NCI-H1417 treated with DMSO at 0.1 percent for 48 hours (cell line): ENCODE measurements at places on chromosomes 16 and 17.

DNA sequence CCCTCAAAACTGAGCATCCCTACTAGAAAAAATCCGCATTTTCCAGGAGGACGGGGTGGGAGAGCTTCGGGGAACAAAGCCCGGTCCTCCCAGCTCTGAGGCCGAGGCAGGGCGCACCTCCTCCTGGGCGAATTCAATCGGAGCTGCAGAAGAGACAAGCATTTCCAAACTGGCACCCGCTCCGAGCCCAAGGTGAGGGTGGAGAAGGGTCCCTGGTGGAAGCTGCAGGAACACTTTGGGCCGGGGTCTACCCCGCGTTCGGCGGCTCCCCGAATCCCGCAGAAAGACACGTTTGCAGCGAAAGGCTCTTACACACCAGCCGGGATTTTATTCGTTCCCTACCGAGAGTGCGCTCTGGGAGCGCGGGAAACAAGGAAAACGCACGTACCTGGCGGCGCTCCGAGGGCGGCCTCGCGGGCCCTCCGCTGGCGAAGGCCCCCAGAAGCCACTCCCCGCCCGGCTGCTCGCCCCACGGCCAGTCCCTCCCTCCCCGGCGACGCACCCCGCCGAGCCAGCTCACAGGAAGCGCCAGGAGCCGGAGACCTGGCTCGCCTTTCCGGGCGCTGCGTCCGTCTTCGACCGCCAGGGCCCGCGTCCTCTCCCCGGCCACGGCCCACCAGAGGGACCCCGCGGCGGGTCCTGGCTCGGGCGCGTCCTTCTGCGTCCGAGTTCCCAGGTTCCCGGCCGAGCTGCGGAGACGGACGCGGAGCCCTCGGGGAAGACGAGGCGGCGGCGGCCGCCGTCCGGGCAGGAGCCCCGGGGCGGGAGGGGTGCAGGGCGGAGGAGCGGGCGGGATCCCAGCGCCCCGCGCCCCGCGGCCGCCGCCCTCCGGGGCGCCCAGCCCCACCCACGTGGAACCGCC, 49.8 kb upstream of the BAHCC1 start:
- DNase-seq = peak; percentile 31

DNA sequence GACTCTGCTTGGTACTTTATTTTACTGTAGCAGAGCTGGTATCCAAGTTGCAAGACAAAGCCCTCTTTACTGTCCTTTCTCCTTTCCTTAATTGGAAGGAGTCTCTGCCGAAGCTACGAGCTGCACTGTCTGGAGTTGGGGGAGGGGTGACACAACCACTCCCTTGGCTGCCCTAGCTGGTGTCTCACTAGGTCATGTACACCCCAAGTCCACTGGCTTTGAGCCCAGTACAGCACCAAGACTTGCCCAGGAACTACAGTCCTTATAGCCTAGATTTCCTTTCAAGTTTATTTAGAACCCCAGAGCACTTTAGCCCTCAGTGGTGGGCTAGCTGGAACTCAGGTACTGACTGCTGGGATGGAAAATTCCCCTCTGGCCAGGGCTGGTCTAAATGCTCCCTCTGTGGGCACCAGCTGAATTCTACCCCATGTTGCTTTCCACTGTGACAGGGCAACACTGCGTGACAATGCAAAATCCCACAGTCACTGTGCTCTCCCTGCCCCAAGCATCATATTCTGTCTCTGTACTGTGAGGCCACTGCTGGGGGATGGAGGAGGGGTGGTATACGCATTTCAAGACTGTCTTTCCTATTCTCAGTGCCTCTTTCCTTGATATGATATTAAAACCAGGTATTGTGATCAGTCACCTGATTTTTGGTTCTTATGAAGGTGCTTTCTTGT, 18.4 kb downstream of the EFCAB5 start:
- DNase-seq = no peak

- DNase-seq = no peak
Observed at GRCh38 chr16:31780342-31780741, 93.3 kb upstream of the ZNF267 start.

- DNase-seq = no peak
Observed at GRCh38 chr17:82231312-82231561, 2.4 kb downstream of the SLC16A3 start.

- DNase-seq = no peak
Observed at GRCh38 chr17:41116297-41116696, 1.9 kb downstream of the KRTAP4-11 start.

- DNase-seq = no peak
Observed at GRCh38 chr16:16028311-16028999, 79.0 kb downstream of the ABCC1 start.

DNA sequence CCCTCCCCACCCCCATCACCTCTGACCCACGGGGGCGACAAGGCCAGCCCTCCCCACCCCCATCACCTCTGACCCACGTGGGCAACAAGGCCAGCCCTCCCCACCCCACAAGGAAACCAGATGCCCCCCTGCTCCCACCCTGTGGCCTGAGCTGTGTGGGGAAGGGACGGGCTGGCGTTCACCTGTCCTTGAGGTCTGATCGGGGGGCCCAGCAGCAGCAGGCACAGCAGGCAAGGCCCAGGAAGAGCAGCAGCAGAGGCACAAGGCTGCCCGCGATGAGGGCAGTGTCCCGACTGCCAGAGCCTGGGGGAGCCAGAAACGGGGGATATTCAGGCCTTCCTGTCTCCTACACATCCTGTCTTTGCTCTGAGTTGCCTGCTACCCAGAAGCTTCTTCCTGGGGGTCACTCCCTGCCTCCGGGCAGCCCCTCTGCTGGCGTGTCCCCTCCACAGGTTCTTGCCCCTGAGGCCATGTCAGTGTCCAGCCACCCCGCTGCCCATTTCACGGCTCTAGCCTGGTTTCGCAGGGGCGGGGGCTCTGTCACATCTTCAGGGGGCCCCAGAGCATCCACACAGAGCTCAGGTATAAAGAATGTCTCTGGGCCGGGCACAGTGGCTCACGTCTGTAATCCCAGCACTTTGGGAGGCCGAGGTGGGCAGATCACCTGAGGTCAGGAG, 6.8 kb downstream of the SCARF1 start:
- DNase-seq = no peak

DNA sequence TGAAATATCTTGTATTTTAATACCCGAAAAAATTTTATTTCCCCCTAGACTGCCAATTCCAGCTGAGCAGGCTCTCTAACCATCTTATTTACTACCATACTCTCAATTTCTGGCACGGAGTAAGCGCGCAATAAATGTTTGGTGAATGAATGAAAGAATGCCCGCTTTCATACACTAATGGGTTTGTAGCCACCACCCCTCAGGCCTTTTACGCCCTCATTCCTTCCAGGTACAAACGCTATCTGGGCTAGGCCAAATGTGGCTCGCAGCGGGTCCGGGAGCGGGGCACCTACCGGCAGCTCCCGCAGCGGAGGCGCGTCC, 536 bp upstream of the PLD2 start:
- DNase-seq = no peak

GRCh38 chr17:16515933-16516332, 23.9 kb upstream of the LRRC75A start:
- DNase-seq = no peak

- no peak for DNase-seq
Observed at GRCh38 chr17:80629298-80630028, 84.8 kb downstream of the RPTOR start.

GRCh38 chr16:67729636-67730248, 10.6 kb upstream of the GFOD2 start:
- no peak for DNase-seq

DNA sequence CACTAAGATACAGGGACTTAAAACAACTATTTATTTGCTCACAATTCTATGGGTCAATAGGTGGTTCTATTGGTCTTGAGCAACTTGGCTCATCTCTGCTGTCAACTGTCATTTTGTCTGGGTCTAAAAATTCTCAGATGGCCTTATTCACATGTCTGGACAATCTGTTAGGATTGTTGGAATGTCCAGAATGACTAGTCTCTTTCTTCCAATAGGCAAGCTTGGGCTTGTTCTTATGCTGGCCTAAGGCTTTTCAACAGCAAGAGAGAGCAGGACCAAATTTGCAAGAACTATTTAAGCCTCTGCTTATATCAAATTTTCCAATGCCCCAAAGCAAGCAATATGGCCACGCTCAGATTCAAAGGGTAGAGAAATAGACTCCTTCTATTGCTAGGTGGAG, 240.9 kb downstream of the KIF2B start:
- no peak for DNase-seq

DNA sequence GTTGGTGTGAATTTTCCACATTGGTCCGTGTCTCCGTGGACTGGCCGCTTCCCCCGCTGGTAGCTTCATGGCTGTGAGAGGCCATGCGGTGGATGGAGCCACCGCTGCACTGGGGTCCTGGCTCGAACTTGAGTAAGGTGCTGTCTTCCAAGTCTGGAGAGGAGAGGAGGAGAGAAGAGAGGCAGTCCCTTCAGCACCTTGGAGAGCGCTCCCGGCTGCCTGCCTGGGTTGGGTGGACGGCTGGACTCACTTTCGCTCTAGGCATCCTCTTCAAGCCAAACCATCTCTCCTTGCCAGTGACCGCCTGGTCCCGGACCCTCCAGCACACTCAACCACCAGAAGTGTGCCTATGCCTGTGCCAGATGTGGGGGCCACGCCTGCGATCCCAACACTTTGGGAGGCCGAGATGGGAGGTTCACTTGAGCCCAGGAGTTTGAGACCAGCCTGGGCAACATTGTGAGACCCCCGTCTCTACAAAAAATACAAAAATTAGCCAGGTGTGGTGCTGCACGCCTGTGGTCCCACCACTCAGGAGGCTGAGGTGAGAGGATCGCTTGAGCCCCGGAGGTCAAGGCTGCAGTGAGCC, 6.2 kb downstream of the JPH3 start:
- DNase-seq = no peak

- no peak for DNase-seq
Observed at GRCh38 chr17:82444941-82445521, 5.5 kb downstream of the CYBC1 start.

GRCh38 chr16:4700997-4701743, 7.8 kb downstream of the NUDT16L1 start:
- DNase-seq = no peak

- no peak for DNase-seq
Observed at GRCh38 chr16:1701216-1701878, 4.6 kb upstream of the MAPK8IP3 start.

GRCh38 chr16:31130899-31131298, 4.6 kb downstream of the PRSS8 start:
- no peak for DNase-seq

DNA sequence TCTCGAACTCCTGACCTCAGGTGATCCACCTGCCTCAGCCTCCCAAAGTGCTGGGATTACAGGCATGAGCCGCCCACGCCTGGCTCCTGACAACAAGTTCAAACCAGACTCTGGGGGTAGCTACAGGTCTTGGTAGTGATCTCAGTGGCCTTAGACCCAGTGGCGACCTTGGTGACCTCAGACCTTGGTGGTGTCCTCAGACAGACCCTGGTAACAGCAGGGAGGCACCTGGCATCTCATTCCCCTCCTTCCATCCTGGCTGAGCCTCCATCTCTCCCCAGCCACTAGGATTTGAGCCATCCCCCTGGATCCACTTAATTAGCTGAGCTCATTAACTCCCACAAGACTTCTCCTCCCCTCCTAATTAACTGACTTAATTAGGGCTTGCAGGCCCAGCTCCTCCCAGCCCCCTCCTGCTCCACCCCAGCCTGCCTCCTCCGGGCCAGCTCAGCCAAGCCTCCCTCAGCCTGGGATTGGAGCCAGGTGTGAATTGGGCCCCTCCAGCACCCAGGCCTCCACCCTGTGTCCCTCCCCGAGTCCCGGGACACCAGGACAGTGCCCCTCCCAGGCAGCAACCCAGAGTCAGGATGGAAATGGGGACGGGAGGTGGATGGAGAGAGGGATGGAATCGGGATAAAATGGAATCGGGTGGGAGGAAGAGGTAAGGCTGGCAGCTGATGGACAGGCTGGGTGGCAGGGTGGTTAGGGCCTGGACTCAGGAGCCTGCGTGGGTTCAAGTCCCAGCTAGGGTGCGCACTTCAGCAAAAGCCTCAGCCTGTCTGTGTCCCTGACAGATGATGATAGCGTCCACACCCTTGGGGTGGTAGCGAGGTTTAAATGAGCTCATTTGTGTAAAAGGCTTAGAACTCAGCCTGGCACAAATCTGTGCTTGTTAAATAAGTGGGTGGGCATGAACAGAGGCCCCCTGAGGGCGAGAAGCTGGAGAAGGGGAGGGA, 11.2 kb upstream of the SBK1 start:
- no peak for DNase-seq

GRCh38 chr16:76201385-76201784, 75.8 kb upstream of the CNTNAP4 start:
- no peak for DNase-seq

GRCh38 chr17:37816950-37817349, 72.1 kb upstream of the HNF1B start:
- no peak for DNase-seq

GRCh38 chr16:67431775-67432505, 1.0 kb downstream of the HSD11B2 start:
- DNase-seq = no peak

GRCh38 chr16:55842369-55843104, 9.6 kb upstream of the CES1 start:
- no peak for DNase-seq

- no peak for DNase-seq
Observed at GRCh38 chr16:71966932-71967331, 33.3 kb downstream of the PKD1L3 start.

- DNase-seq = no peak
Observed at GRCh38 chr16:11473728-11474127, 113.0 kb downstream of the LITAF start.

DNA sequence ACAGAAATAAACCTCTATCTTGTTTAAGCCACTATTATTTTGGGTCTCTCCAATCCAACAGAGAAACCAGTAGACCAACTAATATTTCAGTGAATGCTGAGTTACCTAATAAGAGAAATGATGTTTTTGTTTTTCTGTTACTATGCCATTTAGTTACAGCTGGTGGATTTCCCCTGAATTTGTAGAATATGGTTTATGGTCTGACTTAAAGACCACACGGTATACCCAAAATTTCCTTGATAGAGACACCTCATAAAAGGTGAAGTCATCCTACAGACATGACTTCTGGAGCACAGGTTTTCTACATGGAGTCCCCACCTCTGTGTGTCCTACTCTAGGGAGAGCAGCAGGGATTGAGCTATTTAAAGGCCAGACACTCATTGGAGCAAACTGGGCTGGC, 13.3 kb downstream of the PIK3R5 start:
- DNase-seq = no peak

DNA sequence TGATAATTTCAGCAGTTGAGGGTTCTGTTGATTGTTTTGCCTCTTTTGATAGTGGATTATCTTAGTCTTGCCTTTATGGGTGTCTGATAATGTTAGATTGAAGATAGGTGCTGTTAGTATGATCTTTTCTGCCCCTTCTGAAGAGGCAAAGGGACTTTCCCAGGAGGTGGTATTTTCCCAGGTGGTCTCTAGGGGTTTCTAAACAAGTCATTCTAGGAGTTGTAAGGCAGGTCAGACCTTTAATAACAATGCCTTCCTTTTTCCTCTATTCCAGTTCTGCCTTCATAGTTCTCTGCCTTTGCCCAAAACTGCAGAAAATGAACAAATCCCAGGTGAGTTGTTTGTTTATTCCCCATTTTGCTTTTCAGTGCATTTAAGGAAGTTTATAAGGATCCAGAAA, 4.3 kb downstream of the ZFP1 start:
- DNase-seq = no peak
